ENCODE measurements at places on chromosomes 11 and 22.

DNA sequence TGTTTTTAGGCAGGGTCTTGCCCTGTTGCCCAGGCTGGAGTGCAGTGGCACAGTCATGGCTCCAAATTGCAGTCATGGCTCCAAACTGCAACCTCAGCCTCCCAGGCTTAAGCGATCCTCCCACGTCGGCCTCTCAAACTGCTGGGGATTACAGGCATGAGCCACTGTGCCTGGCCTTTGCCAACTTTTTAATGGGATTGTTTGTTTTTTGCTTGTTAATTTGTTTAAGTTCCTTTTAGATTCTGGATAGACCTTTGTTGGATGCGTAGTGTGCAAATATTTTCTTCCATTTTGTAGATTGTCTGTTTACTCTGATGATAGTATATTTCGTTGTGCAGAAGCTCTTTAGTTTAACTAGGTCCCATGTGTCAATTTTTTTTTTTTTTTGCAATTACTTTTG is 10.0 kb upstream of the SCGB1D1 start:
- no peak for DNase-seq

DNA sequence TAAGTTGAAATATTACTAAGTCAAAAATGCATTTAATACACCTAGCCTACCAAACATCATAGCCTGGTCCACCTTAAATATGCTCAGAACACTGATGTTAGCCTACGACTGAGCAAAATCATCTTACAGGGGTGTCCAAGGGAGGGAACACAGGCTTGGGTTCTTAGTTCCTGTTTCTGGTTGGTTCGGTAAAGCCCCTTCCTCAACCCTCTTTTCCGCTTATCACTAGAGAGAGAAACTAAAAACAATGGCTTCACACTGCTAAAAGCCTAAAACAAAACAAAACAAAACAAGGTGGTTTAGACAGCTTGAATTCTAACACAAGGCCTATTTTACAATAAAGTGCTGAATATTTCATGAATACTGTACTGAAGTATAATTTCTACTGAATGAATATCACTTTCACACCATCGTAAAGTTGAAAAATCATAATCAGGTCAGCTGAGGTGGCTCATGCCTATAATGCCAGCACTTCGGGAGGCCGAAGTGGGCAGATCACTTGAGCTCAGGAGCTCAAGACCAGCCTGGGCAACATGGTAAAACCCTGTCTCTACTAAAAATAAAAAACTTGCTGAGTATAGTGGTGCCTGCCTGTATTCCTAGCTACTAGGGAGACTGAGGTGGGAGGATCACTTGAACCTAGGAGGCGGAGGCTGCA is 118.0 kb downstream of the SIK3 start:
- no peak for DNase-seq

GRCh38 chr11:83087035-83087434 is 15.3 kb upstream of the RAB30 start:
- no peak for DNase-seq

DNA sequence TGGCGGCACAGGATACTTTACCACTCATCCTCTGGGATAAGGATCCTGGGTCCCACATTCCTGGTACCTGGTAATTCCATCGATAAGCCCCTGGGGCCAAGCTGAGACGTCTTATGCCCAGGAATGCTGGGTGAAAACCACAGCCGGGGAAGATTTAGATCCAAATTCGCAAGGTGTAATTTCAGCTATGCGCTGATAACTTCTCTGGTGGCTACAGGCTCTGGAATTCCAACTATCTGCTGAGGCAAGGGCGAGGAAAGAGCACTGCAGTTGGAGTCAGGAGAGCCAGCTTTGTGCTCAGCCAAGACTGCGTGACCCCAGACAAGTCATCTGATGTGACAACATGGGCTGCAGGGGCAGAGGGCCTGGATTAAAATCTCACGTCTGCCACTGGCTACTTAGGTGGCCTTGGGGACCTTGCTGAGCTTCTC is 9.9 kb upstream of the MYEOV start:
- no peak for DNase-seq

DNA sequence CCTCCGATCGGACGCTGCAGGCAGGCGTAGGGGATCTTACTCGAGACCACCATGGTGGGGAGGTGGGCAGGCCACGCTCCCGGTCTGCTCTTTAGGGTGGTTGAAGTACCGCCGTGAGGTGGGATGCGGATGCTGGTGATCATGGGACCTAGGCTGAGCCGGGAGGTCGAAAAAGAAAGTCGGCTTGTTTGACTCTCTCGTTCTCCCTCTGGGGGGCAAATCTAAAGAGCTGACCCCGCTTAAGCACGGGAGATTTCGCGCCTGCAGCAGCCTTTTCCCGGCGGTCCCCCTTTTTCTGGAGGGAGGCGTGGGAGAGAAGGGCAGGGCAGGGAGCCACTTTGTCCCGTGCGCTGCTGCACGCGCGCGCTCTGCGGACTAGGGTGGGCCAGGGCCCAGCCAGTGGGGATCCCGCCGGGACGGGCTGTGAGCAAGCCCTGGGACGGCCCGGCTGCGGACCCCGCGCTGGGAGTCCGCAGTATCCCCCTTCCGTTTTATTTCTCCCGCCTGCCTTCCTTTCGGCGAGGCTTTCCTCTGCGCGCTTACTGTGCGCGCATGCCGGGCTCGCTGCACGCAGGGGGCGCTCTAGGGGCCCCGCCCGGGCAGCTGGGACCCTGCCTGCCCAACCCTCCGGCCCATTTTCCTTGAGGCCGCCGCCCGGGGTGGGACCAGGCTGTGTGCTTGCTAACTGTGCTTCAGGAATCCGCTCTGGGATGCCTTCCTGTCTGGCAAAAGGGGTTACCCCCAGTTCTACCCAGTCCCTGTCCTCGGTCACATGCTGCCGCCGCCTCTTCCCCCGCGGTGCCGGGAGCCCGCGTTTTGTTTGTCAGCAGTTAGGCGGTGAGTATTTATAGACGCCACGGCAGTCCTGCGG is 81.0 kb downstream of the PRR5L start:
- DNase-seq, result no peak

- DNase-seq, result no peak
Measured at GRCh38 chr11:1084561-1085439, 10.1 kb downstream of the MUC2 start.

- DNase-seq, result no peak
Measured at GRCh38 chr11:104968856-104969776, 742 bp upstream of the CASP4 start.
